ENCODE measurements at places on chromosomes 11 and 22. TPM values are rescaled to one million over a fixed set of nuclear protein-coding genes. Genes with fewer than 3 reads are reported as not detected.

GRCh38 chr22:41909310-41910049 lies 5.4 kb downstream of the SHISA8 start:
- peaks cover 11% of the 10 kb centered on the region for H3K36me3 ChIP-seq
- H3K27ac ChIP-seq: no peak overlapping the region
- H3K4me1 ChIP-seq: peaks cover 19% of the 10 kb centered on the region
- no peak overlapping the region for H3K4me3 ChIP-seq
- DNase-seq: no peak

DNA sequence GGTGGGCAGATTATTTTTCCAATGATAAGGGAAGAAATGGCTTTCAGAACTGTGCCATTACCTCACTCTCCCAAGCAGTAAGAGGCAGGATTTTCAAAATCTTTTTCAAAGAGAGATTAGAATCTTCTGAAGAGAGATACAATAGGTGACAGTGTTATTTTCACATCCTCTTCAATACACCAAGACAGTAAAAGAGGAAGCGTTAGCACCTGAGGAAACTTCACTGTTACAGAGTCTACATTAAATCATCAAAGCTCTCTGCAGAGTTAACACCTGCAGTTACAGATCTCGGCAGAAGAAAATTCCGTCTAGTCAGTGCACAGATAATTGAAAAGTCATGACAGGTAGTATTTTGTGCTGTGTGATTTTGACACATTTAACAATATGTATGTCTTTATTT lies 144.9 kb downstream of the PGR start:
- DNase-seq: no peak
- no peaks in the 10 kb centered on the region for H3K27me3 ChIP-seq
- no peaks in the 10 kb centered on the region for H3K4me1 ChIP-seq
- no peaks in the 10 kb centered on the region for H3K36me3 ChIP-seq
- H3K4me3 ChIP-seq: no peak overlapping the region
- H3K27ac ChIP-seq: no peak overlapping the region

DNA sequence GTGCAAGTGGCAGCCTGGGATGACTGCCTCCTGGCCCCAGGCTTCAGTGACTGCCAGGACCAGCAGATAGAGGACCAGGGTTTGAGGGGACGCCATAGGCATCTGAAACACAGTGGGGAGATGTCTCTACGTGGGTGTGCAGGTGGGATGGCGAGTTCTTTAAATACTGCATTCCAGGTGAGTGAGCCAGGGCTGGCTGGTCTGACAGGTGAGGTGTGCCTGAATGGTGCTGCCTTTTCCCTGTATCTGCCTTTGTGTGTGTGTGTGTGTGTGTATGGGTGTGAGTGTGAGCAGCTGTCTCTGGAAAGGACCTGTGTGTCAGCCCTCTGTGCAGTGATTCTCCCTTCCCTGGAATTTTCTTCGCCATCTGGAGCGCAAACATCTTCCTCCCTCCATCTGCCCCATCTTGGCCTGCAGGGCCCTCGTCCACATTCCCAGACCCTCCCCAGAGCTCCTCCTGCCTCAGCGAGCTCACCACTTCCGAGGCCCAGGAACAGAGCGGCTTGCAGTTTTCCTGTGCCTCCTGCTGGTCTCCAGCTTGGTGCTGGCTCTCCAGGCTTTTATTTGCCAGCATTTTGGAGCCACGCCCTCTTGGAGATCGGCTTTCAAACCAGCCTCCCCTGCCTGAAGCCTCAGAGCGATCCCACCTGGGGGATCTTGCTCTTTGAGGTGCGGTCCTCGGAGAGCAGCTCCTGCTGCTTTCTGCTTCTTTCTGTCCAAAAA lies at the start of gene GPHA2:
GPHA2 (minus strand) TSS at position 535 of the 723 bp plus-strand sequence; CDS start at position 102, 433 bp downstream.
- H3K4me3 ChIP-seq: no peak within 1 kb of the TSS
- no peaks in the 10 kb centered on the region for H3K4me1 ChIP-seq
- peaks cover 20% of the 10 kb centered on the region for H3K36me3 ChIP-seq

DNA sequence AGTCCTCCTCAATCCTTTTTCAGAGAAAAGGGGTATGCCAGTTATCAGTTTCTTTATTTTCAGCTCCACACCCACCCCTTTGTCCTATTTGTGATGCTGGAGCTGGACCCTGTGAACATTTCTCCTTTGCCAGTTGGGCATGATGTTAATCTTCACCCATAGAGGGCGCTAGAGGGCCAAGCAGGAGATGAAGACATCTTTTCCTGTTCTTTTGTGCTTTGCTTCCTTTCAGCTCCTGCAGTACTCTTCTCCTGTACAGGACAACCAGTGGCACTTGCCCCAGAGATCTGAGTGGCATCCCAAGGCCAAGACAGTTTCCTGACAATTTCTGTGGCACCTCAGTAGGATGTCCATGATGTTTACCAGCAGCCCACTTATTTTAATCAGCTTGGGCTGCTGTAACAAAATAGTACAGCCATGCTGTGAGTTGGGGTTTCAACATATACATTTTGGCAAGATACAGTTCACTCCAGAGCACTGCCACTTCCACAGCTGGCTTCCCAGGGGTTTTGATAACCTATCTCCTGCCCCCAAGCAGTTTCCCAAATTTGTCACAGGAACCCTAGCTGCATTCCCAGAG lies 4.6 kb downstream of the SAA2 start:
- peak; percentile 53 for DNase-seq
- H3K4me3 ChIP-seq: no peak overlapping the region
- no peaks in the 10 kb centered on the region for H3K27me3 ChIP-seq

GRCh38 chr11:109939166-109939810 lies 153.9 kb upstream of the ZC3H12C start:
- H3K4me3 ChIP-seq: no peak overlapping the region
- H3K27me3 ChIP-seq: no peaks in the 10 kb centered on the region
- H3K4me1 ChIP-seq: no peaks in the 10 kb centered on the region
- no peak for DNase-seq
- no peak overlapping the region for H3K27ac ChIP-seq

DNA sequence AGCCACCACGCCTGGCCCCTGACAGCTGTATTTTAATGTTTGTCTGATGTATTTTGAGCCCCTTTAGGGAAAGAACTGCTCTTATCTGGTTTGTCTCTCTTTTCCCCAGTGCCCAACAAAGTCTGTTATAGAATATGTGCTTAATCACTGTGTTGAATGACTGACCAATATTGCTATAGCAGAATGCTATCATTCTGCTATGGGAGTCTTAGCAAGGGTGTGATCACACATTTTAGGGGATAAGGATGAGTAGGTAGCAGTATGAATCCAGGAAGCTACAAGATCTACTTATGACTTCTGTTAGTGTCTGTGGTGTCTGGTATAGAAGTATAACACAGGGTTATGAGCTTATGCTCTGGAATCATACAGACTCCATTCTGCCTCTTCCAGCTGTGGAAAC lies 117.5 kb upstream of the RRM1 start:
- H3K27ac ChIP-seq: no peak overlapping the region
- no peaks in the 10 kb centered on the region for H3K27me3 ChIP-seq
- H3K36me3 ChIP-seq: peaks cover 6% of the 10 kb centered on the region
- no peak overlapping the region for H3K4me3 ChIP-seq
- peaks cover 14% of the 10 kb centered on the region for H3K4me1 ChIP-seq

The FGF19 gene
- total RNA-seq: not detected

DNA sequence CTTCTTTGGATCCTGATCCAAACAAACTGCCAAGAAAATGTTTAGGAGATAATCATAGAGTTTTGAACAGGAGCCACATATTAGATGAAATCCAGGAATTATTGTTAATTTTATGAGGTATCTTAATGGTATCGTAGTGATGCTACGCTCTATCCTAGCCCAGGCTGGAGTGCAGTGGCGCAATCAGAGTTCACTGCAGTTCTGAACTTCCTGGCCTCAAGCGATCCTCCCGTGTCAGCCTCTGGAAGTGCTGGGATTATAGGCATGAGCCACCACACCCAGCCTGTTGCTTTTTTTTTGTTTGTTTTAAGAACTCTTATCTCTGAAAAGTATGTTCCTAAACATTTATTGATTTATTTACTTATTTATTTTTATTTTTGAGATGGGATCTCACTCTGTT lies 2.4 kb downstream of the GSTT4 start:
- no peak overlapping the region for H3K27ac ChIP-seq
- H3K27me3 ChIP-seq: peaks cover 54% of the 10 kb centered on the region

The TSPAN18 gene
- 46.7 TPM for total RNA-seq

DNA sequence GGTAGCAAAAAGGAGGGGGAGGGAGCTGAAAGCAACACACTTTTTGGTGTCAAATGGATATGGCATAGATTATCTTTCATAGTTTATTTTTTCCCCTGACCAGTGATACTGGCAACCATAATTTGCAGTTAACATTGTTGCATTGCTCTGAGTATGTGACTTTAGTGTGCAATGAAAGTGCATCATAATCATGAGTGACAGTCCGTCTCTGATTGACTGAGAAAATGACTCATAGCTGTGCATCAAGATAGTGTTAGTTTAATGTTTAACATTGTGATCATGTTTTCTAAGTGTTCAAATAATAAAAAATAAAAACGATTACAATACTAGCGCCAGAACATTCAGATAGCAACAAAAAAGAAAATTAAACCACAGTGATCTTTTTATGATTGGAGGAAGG lies 952.4 kb upstream of the TENM4 start:
- DNase-seq: no peak
- H3K36me3 ChIP-seq: no peaks in the 10 kb centered on the region
- H3K27ac ChIP-seq: no peak overlapping the region
- H3K4me1 ChIP-seq: no peaks in the 10 kb centered on the region
- no peaks in the 10 kb centered on the region for H3K27me3 ChIP-seq

The BSCL2 gene
- total RNA-seq: 22.1 TPM

DNA sequence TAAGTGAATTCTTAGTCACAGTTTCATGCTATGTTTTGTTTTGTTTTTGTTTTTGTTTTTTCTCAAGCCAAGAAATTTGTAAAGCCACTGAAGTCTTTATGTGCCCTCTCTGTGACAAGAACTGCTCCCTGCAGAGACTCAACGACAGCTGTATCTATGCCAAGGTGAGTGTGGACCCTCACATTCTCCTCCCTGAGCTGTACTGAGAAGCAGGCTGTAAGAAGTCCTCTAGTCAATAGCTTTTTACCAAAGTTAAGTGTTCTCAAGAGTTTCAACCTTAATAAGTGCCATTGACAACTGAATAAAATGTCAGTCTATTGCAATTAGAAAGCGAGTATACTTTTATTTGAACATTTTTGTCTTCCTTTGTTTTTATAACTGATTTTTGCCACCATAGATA lies 18.9 kb downstream of the MUC15 start:
- DNase-seq: no peak
- no peaks in the 10 kb centered on the region for H3K36me3 ChIP-seq
- H3K27me3 ChIP-seq: no peaks in the 10 kb centered on the region
- no peak overlapping the region for H3K4me3 ChIP-seq

- DNase-seq: no peak
- H3K36me3 ChIP-seq: peaks cover 16% of the 10 kb centered on the region
- H3K27ac ChIP-seq: no peak overlapping the region
- no peaks in the 10 kb centered on the region for H3K27me3 ChIP-seq
- no peaks in the 10 kb centered on the region for H3K4me1 ChIP-seq
Measured at GRCh38 chr22:19802894-19803735, 42.5 kb downstream of the TBX1 start.

GRCh38 chr11:11427140-11427539 lies 74.1 kb upstream of the CSNK2A3 start:
- no peaks in the 10 kb centered on the region for H3K4me1 ChIP-seq
- DNase-seq: no peak
- no peaks in the 10 kb centered on the region for H3K27me3 ChIP-seq
- H3K36me3 ChIP-seq: no peaks in the 10 kb centered on the region
- H3K27ac ChIP-seq: no peak overlapping the region
- H3K4me3 ChIP-seq: no peak overlapping the region

GRCh38 chr11:59891781-59892181 lies 13.2 kb downstream of the OOSP3 start:
- no peak for DNase-seq
- H3K27ac ChIP-seq: no peak overlapping the region
- peaks cover 11% of the 10 kb centered on the region for H3K27me3 ChIP-seq
- no peaks in the 10 kb centered on the region for H3K4me1 ChIP-seq

GRCh38 chr11:108887436-108888238 lies 222.8 kb downstream of the DDX10 start:
- H3K27ac ChIP-seq: no peak overlapping the region
- DNase-seq: no peak
- no peaks in the 10 kb centered on the region for H3K36me3 ChIP-seq
- H3K4me3 ChIP-seq: no peak overlapping the region
- no peaks in the 10 kb centered on the region for H3K27me3 ChIP-seq

The SMC1B gene
- total RNA-seq: 0.12 TPM

DNA sequence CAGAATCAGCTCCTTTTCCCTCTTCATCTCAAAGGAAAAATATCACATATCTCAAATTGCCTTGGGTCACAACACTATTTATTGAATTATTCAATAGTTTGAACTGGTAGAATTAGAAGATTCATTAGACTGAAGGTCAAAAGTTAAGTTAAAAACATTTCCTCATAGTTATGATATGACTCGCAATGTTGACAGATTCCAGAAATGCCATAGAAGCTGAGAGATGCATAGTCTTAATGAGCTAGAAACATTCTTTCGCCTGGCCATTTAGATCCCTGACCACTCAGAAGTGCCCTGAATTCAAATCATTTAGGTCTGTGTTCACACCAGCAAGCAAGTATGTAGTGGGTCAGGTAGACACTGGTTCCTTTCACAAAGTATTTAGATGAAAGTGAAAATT lies 44.4 kb downstream of the FAT3 start:
- H3K27ac ChIP-seq: no peak overlapping the region
- no peaks in the 10 kb centered on the region for H3K4me1 ChIP-seq
- H3K36me3 ChIP-seq: no peaks in the 10 kb centered on the region
- no peak for DNase-seq
- H3K4me3 ChIP-seq: no peak overlapping the region

The POLR3H gene
- total RNA-seq: 47.1 TPM

The PKDREJ gene
- total RNA-seq: not detected

DNA sequence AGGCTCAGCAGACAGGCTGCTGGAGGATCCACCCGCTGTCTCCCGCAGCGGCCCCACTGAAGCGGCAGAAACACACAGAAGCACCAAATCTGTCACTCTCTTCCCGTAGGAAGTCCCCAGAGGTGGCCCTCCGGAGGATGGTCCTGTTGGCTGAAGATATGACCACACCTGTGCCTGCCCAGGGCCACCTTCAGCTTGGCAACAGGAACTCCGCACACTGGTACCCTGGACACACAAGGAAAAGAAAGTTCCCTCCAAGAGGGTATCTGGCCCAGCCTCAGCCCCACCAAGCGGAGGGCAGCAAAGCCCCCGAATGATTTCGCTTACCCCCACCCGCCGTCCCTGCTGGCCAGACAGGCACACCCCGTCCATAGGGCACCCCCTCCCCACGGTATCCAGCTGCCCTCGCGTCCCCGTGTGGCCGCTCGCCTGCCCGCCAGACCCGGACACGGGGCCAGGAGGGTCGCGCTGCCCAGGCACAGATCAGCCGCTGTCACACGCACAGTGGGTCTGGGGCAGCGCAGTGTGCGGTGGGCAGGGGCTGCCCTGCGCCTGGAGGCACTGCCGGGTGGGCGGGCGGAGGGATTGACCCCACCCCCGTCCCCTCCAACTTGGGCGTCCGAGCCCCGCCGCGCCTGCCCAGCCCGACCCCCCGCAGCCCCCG lies 7.0 kb downstream of the RASSF7 start:
- H3K4me3 ChIP-seq: no peak overlapping the region
- no peaks in the 10 kb centered on the region for H3K27me3 ChIP-seq
- DNase-seq: no peak
- no peak overlapping the region for H3K27ac ChIP-seq
- H3K36me3 ChIP-seq: peaks cover 12% of the 10 kb centered on the region
